Activated effector memory CD4-positive, alpha-beta T cell treated with Interleukin-2 at 50 U/mL for 16 hours (primary cell): ENCODE measurements at places on chromosomes 5 and 9.

GRCh38 chr9:113558632-113559502 lies 95.3 kb downstream of the RGS3 start:
- no peak for DNase-seq

DNA sequence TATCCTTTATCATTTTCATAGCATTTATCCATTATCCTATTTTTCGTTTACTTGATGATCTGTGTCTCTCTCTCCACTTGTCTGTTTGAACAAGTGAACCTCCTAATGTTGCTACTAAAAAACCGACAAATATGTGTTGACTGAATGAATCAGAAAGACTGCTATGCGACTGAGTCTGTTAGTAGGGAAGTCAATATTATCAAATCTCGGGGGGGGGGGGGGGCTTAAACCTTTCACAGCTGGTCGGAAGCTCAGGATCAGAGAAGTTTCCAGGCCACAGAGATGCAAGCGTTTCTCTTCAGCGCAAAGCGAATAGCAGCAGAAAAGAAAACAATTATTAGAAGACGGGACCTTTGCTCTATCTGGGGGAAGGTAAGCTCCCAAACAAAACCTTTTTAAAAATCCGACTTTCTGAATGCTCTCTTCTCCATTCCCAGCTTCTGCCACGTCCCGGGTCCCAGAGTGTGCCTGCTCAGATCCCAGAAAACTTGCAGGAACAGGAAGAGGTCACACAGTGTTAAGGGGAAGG lies 412 bp downstream of the RIOK2 start:
- no peak for DNase-seq

- DNase-seq, result no peak
Observed at GRCh38 chr9:119537138-119537537, 167.9 kb upstream of the BRINP1 start.

DNA sequence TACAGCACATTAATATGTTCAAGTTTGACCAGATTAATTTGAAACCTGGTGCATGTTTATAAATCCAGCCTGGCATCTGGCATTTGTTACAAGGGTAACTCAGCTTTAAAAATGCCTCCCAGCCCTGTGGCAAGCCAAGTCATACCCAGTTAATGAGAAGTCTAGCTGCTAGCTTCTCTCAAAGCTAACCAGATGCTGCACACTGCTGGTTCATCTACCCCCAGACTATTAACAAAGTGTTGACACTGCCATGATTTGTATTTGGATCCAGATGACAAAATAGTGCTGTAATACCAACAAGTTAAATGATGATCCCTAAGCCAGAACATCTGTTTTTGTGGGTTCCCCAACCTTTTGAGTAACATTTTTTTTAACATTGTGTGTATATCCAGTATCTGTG lies 573.7 kb upstream of the DAB2 start:
- no peak for DNase-seq

GRCh38 chr9:27427272-27427643 lies 96.8 kb upstream of the IFNK start:
- no peak for DNase-seq
